NCI-H345 (cell line): ENCODE measurements at places on chromosomes 1 and 21.
A peak's percentile ranks its signal among the peaks of the same experiment; 100 is the strongest.

- DNase-seq = no peak
Observed at GRCh38 chr1:230047114-230047865, 19.7 kb upstream of the GALNT2 start.

DNA sequence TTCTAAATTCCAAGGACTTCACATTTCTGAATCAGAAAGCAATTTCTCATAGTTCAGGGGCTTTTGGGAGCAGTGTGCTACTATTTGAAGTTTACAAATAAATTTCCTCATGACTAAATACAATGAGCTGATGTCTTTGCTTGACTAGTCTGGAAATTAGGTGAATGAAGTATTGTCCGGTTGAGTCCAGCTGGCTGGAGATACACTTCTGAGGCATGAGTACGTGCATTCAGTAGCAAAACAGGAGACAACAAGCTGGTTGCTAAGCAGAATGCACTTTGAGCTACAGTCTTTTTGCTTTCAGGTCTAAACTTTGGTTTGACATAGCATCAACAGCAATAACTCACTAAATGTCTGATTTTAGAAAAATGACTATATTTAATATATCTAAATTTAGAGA is 27.1 kb downstream of the ZNHIT6 start:
- DNase-seq = no peak

DNA sequence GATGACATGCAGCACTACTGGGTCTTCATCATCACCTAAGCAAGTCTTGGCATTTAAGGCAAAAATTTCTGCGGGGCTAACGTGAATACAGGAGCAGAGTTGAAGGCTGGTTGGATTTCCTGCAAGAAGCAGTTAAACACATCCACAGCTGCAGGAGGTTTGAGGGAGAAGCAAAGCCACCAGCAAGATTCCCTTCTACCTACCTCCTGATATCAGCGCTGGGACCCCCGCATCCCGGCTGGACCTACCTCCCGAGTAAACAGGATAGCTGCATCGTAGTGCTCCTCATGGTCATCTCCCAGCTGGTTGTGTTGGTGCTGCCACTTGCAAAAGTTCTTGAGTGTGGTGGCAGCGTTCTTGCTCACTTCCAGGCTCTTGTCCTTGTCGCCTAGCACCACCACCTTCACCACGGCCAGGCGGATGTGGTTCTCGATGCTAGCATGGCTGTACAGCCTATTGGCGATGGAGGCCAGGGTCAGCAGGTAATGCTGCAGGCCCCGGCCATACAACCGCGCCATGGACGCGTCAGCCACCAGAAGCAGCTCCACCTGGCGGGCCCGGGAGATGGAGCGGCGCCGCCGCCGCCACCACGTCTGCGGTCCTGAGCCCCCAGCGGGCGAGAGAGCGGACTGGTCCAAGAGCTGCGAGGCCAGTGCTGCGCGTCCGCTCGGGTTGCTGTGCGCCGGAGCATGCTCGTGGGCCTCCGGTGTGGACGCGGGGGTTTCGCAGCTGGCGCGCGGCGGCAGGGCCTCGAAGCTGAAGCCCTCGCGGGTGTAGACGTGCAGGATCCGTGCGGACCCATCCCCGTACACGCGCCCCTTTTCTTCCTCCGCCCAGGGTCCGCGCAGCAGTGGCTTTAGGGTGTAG is 1.6 kb downstream of the ADAMTS5 start:
- no peak for DNase-seq

- DNase-seq = no peak
Observed at GRCh38 chr1:161342821-161343220, 24.9 kb downstream of the CFAP126 start.

DNA sequence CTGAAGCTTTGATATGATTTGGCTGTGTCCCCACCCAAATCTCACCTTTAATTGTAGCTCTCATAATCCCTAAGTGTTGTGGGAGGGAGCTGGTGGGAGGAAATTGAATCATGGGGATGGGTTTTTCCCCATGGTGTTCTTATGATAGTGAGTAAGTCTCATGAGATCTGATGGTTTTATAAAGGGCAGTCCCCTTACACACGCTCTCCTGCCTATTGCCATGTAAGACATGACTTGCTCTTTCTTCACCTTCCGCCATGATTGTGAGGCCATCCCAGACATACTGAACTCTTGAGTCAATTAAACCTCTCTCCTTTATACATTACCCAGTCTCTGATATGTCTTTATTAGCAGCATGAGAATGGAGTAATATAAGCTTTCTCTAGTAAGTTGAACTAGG is 261.9 kb downstream of the HLX start:
- no peak for DNase-seq

GRCh38 chr1:36351227-36351977 is 28.0 kb upstream of the EVA1B start:
- DNase-seq = no peak

- DNase-seq = no peak
Observed at GRCh38 chr1:63023171-63023570, 239.2 kb downstream of the ATG4C start.

DNA sequence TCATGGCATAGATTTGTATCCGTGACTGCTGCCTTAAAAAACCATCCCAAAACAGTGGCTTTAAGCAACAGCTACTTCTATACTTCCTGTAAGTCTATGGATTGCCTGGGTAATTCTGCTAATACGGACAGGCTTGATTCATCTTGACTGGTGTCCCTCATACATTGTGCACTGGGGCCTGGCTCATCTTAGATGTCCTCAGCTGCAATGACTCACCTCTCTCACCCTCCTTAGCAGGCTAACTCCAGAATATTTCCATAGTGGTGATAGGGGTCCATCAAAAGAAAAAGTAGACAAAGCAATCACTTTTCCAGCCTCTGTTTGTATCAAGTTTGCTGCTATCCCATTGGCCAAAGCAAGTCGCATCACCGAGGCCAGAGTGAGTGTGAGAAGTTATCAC is 409.1 kb upstream of the KAZN start:
- DNase-seq = no peak

DNA sequence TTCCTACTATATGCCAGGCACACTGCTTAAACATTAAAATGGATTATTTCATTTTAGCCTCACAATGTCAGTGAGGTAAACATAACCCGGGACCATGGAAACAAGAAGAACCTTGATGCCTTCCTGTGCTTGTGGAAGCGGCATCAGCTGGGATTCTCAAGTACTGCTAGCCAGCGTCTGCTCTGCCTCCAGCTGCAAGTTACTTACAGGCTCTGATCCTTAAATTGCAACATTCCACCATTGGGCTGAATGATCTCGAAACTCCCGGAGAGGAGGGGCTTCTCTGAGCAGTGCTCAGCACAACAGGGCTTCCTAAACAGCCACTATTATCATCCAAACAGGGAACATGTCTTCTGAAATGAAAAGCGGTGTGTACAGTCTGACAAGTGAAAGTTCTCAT is 6.7 kb upstream of the MAN1C1 start:
- DNase-seq = no peak

- no peak for DNase-seq
Observed at GRCh38 chr1:13642306-13643004, 57.5 kb upstream of the PRDM2 start.

- DNase-seq = peak; percentile 5
Observed at GRCh38 chr21:25862596-25862995, 127.8 kb downstream of the GABPA start.

DNA sequence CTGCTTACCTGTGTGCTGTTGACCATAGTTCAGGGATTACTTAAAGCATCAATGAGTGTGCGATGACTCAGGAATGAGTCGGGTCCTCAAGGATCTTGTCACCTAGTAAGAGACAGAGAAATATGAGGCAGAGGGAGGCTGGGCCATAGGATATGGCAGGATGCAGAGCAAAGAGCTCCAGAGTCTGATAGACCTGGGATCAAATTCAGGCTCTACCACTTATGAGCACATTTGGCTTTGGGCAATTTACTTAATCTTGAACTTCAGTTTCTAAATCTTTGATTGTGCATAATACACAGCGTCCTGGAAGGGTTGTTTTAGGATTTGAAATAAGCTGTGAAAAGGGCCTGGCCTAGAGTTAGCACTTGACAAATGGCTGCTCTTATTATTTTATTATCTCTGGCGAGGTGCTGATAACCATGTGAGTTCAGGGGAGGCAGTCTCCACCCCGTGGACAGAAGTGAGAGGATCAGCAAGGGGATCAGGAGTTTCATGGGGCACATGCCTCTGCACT is 94.5 kb downstream of the ROR1 start:
- DNase-seq = no peak

GRCh38 chr1:182046763-182047162 is 14.7 kb downstream of the ZNF648 start:
- DNase-seq = no peak

GRCh38 chr21:17002594-17003257 is 510.1 kb upstream of the CXADR start:
- no peak for DNase-seq

- no peak for DNase-seq
Observed at GRCh38 chr21:42421018-42421793, 17.5 kb downstream of the UBASH3A start.

DNA sequence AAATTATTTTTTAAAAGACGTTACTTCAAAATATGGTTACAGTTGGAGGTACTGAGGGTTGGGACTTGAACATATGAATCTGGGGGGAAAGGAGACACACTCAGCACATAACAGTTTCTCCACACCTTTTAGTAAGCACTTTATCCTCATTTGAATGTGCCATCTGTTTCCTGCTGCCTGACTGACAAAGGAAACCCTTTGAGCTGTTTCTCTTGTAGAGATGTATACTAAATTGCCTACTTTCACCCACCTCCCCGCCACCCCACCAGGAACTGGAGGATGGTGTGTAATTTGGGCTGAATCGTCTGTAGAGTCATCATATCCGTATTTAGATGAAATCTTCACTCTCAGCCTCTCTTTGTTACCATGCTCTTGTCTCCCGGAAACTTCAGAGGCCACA is 108.1 kb downstream of the KAZN start:
- DNase-seq = no peak
